ENCODE measurements at places on chromosomes 3 and 15.

GRCh38 chr3:102979191-102979590, 544.4 kb downstream of the ZPLD1 start:
- DNase-seq = no peak

DNA sequence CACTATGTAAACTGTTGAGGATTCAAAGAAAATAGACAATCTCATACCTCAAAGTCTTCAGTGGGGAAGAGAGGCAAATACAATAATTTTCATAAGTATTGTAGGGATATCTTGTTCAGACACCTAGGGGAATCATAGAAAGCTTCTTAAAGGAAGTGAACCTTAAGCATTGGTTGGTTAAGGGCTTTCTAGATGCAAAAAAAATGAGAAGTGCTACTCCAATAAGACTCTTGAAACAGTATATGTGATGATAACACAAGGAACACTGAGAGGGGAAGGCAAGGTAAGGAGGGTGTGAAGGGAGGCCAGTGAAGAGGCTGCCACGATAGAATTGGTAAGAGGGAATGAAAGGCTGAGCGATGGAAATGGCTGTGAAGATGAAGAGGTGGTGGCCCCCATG, 104.1 kb downstream of the TPRG1 start:
- DNase-seq = no peak

DNA sequence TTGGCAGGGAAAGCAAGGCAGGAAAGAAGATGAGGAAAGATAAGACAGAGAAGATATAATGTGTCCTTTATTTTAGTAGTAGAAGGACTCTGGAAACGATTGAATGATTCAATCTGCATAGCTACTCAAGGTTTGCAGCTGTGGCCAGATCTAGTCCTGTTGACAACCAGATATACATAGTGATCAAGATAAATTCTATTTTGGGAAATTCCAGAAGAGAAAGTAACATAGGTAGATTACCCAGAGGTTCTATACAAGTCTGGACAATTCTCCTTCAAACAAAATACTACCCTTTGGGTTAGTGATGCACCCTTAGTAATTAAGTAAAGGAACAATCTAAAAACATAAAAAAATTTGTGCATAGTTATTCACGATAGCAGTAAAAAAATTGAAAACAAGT, 9.4 kb downstream of the TERC start:
- DNase-seq = no peak

- no peak for DNase-seq
Measured at GRCh38 chr3:172644258-172644657, 66.6 kb downstream of the NCEH1 start.

DNA sequence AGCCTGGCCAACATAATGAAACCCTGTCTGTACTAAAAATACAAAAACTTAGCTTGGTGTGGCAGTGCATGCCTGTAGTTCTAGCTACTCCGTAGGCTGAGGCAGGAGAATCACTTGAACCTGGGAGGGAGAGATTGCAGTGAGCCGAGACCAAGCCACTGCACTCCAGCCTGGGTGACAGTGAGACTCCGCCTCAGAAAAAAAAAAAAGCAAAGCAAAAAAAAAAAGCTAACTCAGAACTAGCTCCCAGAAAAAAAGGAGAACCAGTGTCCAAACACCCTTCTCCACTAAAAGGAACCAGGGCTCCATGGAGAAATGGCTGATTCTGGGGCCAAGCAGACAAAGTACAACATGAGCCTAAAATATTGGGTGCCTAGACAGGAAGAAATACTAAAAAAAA, 16.7 kb upstream of the CRTC3 start:
- DNase-seq = no peak

DNA sequence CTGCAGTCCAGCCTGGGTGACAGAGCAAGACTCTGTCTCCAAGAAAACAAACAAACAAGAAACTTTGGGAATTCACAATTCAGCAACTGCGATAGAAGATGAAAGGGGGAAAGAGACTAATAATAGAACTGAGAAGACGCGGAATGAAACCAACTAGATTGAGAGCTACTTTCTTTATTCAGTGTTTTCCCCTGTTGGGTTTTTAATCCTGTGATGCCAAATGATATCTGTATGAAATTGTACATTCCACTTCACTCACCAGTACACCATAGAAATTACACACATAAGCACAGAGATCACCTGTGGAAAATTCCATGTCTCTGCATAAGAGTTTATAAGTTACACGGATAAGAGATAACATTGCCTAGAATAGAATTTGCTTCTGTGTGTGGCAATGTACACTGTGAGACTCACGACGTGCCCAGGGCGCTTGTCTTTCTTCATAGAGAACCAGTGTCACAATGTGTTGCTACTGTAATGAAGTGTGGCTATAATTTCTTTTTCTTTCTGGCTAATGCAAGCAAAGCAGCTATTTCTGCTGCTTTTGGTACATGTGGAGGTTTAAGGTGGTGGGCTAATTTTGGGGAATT, 17.7 kb upstream of the CHST2 start:
- no peak for DNase-seq

DNA sequence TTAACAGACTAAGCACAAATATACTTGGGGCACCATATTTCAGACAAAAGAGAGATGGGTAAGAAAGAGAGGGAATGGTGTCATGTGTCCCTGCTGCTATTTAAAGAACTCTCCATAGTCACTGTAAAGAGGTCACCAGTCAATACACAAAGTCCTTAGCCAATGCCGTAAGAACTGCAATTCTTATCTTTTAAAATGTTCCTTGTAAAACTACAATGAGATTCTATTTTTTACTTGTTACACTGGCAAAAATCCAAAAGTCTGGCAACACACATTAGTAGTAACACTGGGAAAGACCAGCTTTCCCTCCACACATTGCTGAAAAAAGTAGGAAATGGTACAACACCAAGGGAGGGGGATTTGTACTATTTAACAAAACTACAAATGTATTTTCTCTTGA, 189.4 kb downstream of the TBC1D5 start:
- DNase-seq = no peak

DNA sequence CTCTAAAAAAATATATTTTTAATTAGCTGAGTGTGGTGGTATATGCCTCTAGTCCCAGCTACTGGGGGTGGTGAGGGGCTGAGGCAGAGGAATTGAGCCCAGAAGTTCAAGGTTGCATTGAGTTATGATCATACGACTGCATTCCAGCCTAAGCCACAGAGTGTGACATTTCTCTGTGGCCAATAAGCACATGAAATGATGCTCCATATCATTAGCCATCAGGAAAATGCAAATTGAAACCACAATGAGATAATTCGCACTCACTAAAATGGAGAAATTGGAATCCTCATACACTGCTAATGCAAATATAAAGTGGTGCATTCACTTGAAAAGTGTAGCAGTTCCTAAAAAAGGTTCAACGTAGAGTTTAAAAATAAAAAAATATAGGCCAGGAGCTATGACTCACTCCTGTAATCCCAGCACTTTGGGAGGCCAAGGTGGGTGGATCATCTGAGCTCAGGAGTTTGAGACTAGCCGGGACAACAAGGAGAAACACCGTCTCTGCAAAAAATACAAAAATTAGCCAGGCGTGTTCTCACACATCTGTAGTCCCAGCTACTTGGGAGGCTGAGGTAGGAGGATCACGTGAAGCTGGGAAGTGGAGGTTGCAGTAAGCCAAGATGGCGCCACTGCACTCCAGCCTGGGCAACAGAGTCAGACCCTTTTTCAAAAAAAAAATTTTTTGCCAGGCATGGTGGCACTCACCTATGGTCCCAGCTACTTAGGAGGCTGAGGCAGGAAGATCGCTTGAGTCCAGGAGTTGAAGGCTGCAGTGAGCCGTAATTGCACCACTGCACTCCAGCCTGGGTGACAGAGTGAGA, 35.2 kb downstream of the IFT122 start:
- no peak for DNase-seq

DNA sequence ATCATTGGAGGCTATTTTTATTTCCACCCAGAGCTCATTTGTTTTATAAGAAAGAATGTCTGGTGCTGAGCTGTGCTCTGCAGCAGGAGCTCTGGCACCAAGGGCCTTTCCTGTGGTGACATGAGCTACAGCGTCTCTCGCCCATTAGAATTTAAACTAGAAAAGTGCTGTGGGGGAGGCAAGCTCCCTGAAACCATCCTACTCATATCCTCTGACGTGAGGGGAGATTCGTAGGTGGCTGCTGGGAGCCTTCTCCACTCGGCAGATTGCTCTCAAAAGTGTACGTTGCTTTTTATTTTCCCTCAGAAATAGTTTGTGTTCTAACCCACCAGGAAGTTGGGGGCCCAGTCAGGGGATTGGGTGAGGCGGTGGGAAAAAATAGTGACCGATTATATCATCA, 76.3 kb upstream of the ARHGEF3 start:
- no peak for DNase-seq

DNA sequence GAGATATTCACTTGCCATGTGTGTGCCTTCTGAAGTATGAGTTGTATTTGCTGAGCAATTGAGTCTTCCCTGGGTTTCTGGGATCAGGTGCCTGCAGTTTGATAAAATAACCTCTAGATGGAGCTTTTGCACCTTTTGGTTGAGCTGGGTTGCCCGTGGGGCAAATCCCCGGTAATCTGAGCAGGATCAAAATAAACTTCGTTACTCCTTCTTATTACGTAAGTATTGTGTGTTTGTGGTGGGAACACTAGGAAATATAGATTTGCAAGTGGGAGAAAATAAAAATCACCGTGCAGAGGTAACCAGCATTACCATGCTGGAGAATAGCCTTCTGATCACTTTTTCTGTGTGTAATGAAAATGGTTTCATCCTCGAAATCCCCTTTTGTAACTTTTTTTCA, 277.4 kb upstream of the NR2E3 start:
- peak; percentile 40 for DNase-seq
